Type B pancreatic cell (in vitro differentiated cells): ENCODE measurements at places on chromosomes 7 and 10.

DNA sequence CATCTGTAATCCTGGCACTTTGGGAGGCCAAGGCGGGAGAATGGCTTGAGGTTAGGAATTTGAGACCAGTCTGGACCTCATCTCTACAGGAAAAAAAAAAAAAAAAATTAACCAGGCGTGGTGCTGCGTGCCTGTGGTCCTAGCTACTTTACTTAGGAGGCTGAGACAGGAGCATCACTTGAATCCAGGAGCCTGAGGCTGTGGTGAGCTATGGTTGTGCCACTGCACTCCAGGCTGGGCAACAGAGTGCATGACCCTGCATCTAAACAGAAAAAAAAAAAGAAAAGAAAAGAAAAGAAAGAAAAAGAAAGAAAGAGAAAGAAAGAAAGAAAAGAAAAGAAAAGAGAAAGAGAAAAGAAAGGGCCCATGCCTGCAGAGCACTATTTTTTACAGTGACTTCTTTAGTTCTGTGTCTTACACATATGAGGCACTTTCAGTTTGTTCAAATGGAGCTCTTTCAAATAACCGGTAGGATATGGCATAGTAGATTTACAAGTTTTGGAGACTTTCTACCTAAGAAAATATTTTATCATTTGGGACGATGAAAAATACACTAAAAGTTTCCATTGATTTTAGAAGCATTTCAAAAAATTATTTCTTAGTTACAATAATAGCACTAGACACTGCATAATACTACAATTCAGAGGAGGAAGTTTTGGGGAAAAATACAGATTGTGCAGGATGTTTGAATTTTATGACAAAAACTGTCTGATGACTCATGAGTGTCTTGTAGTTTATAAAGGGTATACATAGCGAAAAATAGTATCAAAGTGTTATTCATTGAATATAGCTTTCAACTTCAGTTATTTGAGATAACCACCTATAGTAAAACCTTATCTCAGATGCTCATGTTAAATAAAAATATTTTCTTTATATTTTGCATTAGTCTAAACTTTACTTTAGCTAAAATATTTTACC, 75.9 kb downstream of the MDFIC start:
- H3K27ac ChIP-seq = no peak overlapping the region
- DNase-seq = no peak
- H3K4me3 ChIP-seq = no peak overlapping the region
- peaks cover 24% of the 10 kb centered on the region for H3K36me3 ChIP-seq
- no peaks in the 10 kb centered on the region for H3K4me1 ChIP-seq

DNA sequence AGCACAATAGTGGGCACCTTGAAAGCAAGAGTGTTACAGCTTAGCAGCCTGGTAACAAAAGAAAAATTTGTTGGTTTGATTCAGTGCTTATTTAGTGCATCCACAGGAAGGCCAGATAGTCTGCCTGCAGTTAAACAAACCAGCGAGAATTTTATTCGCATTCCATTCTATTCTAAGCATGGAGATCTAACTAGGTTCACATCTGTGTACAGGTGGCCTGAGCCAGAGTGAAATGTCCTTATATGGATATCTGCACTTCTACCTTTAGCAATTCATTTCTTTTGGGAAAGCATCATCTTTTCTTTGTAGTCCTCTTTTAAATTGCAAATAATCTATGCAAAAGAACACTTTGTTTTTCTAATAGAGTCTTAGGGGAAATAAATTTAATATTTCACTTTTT, 659.0 kb upstream of the FZD8 start:
- no peaks in the 10 kb centered on the region for H3K36me3 ChIP-seq
- H3K4me1 ChIP-seq = no peaks in the 10 kb centered on the region
- DNase-seq = no peak
- no peaks in the 10 kb centered on the region for H3K27me3 ChIP-seq
- H3K4me3 ChIP-seq = no peak overlapping the region
- H3K27ac ChIP-seq = no peak overlapping the region

DNA sequence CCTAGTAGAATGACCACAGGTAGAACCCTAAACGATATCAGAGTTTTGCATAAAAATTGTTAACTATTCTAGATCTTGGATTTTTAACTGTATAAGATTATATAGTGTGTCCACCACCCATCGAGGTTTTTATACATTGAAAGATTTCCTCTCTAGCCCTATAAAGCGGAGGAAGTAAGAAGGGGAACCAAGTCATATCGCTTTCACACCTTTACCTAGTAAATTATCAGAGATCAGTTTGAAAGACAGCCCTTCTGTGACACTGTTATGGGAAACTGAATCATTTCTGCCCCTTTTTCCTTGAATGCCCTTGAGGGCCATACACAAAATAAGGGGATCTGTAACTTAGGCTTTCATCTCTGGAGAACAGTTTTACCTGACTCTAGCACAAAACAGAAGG, 8.3 kb upstream of the GPR37 start:
- no peak overlapping the region for H3K27ac ChIP-seq
- no peak overlapping the region for H3K4me3 ChIP-seq
- no peaks in the 10 kb centered on the region for H3K4me1 ChIP-seq
- H3K36me3 ChIP-seq = no peaks in the 10 kb centered on the region

- no peak for DNase-seq
- H3K27me3 ChIP-seq = no peaks in the 10 kb centered on the region
- no peak overlapping the region for H3K27ac ChIP-seq
- H3K4me3 ChIP-seq = no peak overlapping the region
- H3K4me1 ChIP-seq = peaks cover 6% of the 10 kb centered on the region
Observed at GRCh38 chr7:16702441-16702840, 51.1 kb upstream of the TSPAN13 start.

DNA sequence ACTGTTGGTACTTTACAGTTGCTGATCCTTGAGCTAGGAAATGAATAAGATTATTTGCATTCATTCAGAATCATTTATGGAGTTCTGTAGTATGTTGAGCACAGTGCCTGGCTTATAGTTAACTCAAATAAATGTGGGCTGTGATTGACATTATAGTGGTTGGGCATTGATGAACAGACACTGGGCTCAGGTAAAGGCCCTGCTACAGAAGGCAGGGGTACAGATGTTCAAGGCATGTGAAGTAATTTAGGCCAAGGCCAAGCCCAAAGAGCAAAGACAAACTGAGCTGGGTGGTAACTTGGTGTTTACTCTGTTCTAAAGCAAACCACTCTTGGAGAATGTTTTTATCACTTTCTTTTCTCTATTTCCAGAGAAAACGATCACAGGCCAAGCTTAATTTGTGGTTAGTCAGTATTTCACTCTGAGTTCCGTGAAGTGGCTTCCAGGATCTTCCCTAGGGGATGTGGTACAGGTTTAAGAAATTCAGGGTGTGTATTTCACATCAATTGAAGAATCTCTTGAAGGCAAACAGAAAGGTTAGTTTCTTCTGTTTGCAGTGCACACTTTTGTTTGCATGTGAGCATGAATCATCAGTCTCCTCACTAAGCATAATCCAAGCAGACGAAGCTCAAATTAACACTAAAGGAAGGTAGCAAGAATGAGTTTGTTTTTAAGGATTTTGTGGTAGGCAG, 113.9 kb upstream of the PRR15 start:
- no peaks in the 10 kb centered on the region for H3K36me3 ChIP-seq
- no peak overlapping the region for H3K4me3 ChIP-seq
- DNase-seq = no peak
- H3K4me1 ChIP-seq = peaks cover 12% of the 10 kb centered on the region
- H3K27me3 ChIP-seq = no peaks in the 10 kb centered on the region

DNA sequence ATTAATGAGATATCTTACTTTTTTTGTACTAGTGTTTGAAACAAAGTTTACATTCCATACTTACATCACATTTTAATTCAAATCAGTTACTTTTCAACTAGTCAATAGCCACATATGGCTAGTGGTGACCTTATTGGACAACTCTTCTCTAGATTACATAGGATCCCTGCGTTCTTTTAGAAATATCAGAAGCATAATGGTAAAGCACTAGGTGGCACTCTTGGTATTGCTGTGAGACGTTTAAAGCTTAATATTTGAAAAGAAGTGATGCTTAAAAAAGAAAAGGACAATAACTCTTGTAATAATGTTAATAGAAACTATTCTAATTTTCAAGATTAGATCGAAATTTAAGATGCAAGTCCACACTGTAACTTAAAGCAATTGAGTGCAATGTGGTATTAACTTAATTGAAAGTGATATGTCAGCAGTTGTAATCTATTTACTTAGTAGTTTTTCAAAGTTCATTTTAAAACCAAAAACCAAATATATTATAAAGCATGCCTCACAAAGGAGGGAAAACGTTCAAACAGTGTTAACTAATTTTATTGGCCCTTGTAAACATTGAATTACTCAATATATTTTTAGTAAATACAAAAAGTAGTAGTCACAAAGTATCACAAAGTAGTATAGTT, 339.1 kb downstream of the ATRNL1 start:
- no peak for DNase-seq

- peak overlapping the region; percentile 75 for H3K4me3 ChIP-seq
- no peak for DNase-seq
- H3K27ac ChIP-seq = peak overlapping the region; percentile 66
Observed at GRCh38 chr7:94374721-94375566, 19.8 kb upstream of the COL1A2 start.

DNA sequence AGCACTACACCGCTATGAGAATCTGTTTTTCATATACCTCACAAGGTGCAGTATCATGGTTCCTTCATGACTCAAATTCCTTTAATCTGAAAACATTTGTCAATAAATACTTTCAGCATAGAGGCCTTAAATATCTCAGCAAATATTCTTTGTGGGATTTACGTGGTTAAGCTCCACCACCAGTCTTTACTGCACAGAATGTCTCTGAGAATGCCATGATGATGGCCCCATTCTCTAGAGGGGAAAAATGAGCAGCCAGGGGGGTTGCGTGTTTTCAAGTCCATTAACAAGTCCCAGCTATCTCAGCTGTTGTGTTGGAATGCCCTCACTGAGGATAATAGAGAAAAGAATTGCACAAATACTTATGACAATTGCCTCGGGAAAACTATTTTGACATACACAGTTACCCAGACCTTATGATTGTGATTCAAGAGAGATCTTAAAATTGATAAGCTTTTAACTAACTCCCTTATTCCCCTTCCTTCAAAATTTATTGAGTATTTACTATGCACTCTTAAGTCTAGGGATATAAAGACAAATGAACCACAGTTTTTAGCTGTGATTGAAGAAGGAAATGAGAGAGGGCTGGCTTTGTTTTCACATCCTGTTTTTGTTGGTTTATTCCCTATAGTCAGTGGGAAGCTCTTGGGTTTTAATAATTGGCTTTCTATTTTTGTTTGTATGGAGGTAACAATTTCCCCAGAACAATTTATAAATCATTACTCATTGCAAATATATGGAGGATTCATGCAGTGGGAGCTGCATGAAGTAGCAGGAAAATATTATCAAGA, 176.5 kb upstream of the VWC2 start:
- no peaks in the 10 kb centered on the region for H3K36me3 ChIP-seq
- DNase-seq = no peak
- H3K27me3 ChIP-seq = peaks cover 4% of the 10 kb centered on the region
- no peak overlapping the region for H3K27ac ChIP-seq

GRCh38 chr7:105141068-105141467, 127.1 kb downstream of the KMT2E start:
- H3K27me3 ChIP-seq = no peaks in the 10 kb centered on the region
- no peak overlapping the region for H3K4me3 ChIP-seq
- H3K36me3 ChIP-seq = peaks cover 22% of the 10 kb centered on the region
- no peak overlapping the region for H3K27ac ChIP-seq

DNA sequence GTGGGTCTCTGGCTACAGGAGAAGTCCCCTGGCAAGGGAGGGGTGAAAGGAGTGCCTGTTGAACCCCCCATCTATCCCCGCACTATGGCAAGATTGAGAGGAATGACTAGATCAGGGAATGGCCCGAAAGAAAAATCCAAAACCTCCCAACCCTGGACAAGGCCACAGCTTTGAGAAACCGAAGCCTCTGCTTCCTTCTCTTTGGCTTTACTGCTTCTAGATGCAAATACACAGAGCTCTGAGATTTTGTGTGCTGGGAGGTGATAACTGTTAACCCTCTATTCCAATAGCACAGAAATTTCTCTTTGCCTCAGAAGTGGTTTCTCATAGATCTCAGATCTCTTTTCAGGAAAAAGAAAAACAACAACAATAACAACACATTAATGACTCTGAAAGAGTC, 15.0 kb downstream of the CAV1 start:
- no peak overlapping the region for H3K4me3 ChIP-seq
- no peaks in the 10 kb centered on the region for H3K36me3 ChIP-seq
- H3K27ac ChIP-seq = no peak overlapping the region

GRCh38 chr7:29606287-29606721, 42.7 kb downstream of the PRR15 start:
- H3K4me1 ChIP-seq = peaks cover 26% of the 10 kb centered on the region
- H3K27me3 ChIP-seq = no peaks in the 10 kb centered on the region
- DNase-seq = no peak
- peak overlapping the region; percentile 90 for H3K27ac ChIP-seq

GRCh38 chr7:74272305-74273038, 16.7 kb upstream of the CLIP2 start:
- no peaks in the 10 kb centered on the region for H3K36me3 ChIP-seq
- peak overlapping the region; percentile 84 for H3K27ac ChIP-seq
- no peak for DNase-seq
- no peaks in the 10 kb centered on the region for H3K27me3 ChIP-seq
